ENCODE measurements at places on chromosomes 16 and 17. TPM values are rescaled to one million over a fixed set of nuclear protein-coding genes. Genes with fewer than 3 reads are reported as not detected.

Gene DNAH9
- total RNA-seq, result 0.19 TPM

GRCh38 chr16:19524616-19525384, 1.1 kb downstream of the CCP110 start:
- H3K4me1 ChIP-seq, result peaks cover 15% of the 10 kb centered on the region
- peaks cover 46% of the 10 kb centered on the region for H3K36me3 ChIP-seq
- H3K27ac ChIP-seq, result peak overlapping the region; percentile 23

Gene LHX1
- 0.35 TPM for total RNA-seq

GRCh38 chr17:57515662-57516211, 229.4 kb downstream of the CCDC182 start:
- H3K4me3 ChIP-seq, result no peak overlapping the region
- H3K36me3 ChIP-seq, result peaks cover 4% of the 10 kb centered on the region
- no peak for DNase-seq

DNA sequence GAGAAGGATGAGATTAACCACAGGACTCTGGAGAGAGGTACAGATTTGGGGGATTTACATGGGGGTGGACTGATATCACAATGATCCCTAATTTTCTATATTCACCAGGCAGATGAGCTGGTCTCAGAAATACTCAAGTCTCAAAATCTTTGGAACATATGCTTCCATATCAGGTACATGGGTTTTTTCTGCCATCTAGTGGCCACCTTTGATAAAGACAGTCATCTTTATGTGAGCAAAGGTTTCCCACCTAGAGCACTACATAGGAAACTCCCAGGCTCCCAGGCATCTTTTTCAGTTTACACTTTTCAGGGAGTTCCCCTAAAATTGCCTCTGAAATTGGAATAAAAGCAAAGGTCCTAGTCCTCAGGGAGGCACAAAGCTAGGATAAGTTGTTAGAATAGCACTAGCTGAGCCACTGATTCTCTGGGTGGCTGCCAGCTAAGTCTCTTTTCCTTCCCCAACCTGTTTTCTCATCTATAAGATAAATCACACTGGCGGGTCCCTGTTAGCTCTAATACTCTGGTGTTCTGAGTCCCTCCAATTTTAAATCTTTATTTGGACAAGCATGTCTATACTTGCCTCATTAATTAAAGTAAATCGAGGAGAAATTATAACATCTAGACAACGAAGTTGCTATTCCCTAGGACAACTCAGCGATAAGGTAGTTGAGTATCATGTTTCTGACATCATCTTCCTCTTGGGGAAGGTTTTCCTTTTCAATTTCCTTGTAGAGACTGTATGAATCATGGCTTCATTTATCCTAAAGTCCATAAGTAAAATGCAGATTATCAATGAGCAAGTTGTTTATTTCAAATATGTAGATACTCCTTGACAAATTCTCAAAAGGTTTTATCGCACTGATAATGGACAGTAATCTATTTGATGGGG, 19.0 kb upstream of the MON1B start:
- H3K27me3 ChIP-seq, result peaks cover 64% of the 10 kb centered on the region
- H3K36me3 ChIP-seq, result no peaks in the 10 kb centered on the region
- no peaks in the 10 kb centered on the region for H3K4me1 ChIP-seq
- no peak overlapping the region for H3K27ac ChIP-seq
- peak; percentile 66 for DNase-seq
- no peak overlapping the region for H3K4me3 ChIP-seq

All from Calu3 (cell line).